Cardiac fibroblast (primary cell): ENCODE measurements at places on chromosomes 1 and 21.
A peak's percentile ranks its signal among the peaks of the same experiment; 100 is the strongest.

DNA sequence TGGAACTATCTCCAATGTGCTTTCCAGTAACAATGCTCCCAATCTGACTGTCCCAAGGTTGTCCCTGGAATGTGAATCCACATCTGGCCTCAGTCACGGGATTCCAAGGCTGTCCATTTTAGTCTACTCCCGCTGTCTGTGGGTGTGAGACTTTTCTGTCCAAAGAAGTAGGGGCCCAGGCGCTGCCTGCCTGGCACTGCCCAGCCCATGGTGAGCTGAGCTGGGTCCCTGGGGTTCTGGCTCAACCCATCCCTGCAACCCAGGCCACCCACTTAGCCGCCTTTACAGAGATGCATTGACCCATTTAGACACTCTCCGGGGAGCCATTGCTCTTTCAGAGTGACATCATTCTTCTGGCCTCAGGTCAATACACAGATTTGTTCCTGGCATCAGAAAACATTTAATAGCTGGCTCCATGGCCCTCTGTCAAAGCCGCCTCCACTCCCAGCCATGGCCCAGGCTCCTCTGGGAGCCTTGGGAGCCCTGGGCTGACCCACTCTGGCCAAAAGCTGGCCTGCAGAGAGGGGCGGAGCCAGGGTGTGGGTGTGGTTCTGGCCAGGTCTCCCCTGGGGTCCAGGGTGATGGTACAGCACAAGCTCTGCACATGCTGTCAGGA, 47.2 kb upstream of the PAX7 start:
- DNase-seq: no peak

DNA sequence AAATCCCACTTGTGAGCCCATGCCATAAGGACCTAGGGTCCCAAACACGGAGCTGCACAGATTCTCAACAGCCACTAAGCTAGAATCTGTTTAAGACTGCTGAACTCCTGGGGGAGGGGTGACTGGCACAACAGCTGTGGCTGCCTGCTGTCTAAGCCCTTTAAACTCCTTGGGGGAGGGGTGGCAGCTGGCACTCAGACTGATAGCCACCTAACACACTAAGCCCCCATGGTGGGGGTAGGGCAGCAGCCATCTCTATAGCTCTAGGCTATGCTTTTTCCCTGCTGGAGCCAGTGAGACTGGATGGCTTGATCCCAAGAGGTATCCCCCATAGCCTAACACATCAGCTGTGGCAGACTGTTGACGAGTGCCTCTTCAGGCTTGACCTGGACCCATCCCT, 73.3 kb upstream of the FMO3 start:
- no peak for DNase-seq

GRCh38 chr1:163093579-163093978, 24.4 kb downstream of the RGS4 start:
- no peak for DNase-seq

DNA sequence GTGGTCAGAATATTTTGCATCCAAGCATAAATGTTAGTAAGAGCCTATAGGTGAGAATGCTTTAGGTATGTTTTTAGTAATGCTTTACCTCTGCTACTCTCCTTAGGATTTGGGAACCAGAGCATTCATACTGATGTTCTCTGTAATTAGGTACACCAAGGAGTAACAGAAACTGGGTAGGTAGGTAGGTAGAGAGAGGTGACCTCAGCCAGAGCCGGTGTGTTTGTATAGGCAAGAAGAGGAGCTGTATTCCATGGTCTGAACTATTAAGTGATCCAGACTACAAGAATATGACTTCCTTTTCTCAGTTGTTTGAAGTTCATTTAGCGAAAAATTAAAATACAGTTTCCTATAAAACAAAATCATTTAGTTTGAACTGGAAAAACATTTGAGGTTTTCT, 108.5 kb downstream of the SDCCAG8 start:
- no peak for DNase-seq

GRCh38 chr1:2534687-2535441, 4.8 kb upstream of the HES5 start:
- peak; percentile 31 for DNase-seq

DNA sequence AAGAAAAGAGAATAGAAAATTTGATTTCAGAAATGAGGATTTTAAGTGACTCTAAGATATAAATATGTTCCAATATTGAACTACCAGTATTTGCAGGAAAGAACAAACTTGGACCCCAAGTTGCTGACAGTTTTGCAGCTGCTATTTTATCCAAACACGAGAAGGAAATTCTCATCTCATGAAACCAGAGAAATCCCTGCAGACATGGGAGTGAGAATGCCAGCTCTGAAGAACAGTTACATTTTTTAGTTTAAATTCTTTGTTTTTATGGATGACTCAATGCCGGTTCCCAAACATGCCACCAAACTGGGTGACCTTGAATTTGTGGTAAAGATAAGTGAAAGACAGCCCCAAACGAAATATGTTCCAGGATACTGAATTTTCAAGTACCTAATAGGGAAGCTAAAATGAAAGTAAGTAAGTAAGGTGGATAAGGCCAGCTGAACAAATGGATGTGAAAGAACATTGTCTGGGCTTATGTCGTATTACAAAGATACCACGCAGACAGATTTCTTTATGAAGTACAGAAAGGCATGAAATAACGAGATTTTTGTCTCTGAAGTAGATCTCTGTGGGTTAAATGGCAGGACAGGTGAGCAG, 19.9 kb downstream of the TLR5 start:
- DNase-seq: peak; percentile 7

DNA sequence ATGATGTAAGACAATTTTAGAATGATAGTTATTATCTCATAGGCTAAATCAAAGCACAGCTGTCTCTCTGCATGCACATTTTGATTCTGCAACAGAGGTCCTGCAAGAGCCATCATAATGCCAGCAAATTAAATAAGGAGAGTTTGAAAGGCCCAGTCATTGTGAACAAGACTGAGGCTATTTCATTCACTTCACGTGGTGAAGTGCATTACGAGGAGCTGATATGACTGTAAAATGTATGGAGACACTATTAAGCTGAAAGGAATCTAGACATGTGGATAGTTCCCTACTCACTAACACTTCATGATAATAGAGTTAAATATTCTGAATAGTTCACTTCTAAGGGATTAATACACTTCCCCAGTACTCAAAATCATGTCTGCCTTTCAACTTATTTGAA, 299.0 kb downstream of the SMYD3 start:
- DNase-seq: no peak

DNA sequence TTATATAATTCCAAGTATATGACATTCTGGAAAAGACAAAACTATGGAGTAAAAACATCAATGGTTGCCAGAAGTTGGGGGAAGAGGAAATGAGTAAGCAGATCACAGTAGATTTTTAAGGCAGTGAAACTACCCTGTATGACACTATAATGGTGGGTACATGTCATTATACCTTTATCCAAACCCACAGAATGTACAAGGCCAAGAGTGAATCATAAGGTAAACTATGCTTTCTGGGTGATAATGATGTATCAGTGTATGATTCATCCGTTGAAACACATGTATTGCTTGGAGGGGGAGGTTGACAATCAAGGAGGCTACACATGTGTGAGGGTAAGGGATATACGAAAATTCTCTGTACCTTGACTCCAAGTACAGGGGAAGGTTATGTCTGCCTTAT, 862.7 kb downstream of the PLA2G4A start:
- DNase-seq: peak; percentile 70

- DNase-seq: no peak
Measured at GRCh38 chr21:42332557-42333317, 17.5 kb upstream of the TFF3 start.

GRCh38 chr21:25635310-25635709, 3.7 kb upstream of the JAM2 start:
- DNase-seq: no peak

DNA sequence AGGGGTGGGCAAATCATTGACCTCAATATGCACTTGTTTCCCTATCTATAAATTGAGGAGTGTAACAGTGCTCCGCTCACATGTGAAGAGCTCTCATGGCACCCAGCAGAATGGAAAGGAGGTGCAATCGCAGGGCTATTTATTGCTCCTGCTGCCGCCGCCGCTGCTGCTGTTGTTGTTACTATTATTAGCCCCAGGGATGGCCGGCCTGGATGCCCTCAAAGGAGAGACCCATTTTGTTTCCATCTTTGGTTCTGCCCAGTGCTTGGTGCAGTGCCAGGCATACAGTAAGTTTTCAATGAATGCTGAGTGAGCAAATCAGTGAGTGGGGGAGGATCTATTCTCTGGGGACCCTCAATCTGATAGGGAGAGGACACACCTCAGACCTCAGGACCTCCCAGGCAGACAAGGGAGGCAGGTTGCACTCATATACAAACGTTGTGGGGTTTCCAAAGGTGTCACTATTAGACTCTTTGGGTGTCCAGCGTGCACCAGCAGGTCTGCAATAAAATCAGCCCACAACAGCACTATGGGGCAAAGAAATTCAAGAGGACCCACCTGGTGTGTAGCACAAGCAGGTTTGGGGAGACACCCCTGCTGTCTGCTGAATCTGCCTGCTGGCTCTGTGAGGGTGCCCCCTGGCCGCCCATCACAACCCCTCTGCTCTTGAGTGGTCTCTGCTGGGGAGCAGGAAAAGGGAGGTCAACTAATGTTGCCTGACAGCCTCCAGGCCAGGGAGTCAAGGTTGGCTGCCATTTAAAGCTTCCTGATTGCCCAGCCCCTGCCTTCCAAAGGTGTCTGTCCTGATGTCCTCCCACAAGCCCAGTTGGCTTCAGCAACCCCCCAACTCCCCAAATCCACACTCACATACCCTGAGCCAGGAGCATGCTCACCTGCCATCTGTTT, 136.3 kb downstream of the ACTL8 start:
- no peak for DNase-seq

DNA sequence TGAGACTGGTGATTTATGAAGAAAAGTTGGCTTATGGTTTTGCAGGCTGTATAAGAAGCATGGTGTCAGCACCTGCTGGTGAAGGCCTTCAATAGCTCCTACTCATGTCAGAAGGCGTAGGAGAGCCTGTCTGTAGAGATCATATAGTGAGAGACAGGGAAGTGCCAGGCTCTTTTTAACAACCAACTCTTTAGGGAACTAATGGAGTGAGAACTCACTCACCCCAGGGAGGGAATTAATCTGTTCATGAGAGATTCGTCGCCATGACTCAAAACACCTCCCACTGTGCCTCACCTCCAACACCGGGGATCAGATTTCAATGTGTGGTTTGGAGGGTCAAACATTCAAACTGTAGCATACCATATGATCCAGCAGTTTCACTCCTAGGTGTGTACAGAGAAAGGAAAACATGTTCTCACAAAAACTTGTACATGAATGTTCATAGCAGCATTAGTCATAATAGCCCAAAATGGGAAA, 72.6 kb downstream of the TTC3 start:
- peak; percentile 5 for DNase-seq

- no peak for DNase-seq
Measured at GRCh38 chr1:79472067-79472656, 465.6 kb upstream of the ADGRL4 start.

GRCh38 chr1:182374101-182374834, 17.3 kb downstream of the GLUL start:
- no peak for DNase-seq

GRCh38 chr21:25171438-25171837, 435.8 kb downstream of the MRPL39 start:
- DNase-seq: peak; percentile 9

DNA sequence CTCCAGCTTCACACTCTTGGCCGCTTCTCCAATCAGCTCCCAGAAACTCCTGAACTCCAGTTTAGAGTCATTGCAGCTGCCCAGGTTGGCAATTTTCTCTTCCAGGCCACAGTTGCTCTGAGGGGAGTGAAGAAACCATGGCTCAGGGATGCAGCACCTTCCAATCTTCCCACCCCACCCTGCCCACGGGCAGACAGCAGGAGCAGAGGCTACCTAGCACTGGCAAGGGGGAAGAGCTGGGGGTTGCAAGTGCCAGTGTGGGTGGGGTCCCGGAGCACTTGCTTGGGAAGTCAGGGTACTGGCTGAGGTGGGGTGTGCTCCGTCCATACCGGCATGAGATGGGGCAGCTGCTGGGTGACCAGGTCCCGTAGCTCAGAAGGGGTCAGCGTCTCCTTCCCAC, 1.2 kb downstream of the S100A14 start:
- DNase-seq: no peak

- DNase-seq: no peak
Measured at GRCh38 chr1:229034342-229034741, 236.6 kb upstream of the RAB4A start.

DNA sequence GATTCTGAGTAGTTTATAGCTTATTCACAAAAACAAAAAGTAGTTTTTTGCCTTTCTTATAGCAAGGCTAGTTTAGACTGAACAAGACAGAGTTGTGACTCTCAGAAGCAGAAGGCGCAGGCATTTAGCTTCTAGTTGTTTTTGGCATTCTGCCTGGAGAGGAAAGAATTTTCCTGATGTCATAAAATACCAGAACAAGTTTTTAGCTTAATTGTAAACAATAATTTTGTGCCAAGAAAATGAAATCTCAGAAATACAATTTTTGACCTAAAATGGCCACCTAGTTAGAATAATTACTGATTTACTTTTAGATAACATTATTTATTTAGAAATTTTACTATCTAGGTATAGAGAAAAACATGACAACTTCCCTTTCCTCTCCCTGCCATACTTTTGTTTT, 1.0 kb downstream of the DNAJB4 start:
- peak; percentile 95 for DNase-seq

DNA sequence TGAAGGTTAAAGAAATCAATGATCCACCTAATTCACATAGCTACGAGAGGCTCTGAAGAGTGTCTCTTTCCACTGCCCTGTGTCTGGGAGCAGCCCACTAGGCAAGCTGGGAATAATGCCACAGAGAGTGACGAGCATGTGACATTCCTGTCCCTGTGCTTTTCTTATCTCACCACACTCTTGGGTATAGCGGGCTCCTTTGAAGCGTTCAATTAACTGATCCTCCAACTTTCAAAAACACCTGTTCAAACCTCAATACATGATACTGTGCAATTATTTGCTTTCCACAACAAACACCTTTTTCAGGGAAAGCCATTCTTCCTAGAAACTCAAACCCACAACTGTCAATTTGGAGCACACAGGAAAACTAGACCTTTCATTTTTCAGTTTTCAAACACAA, 43.4 kb downstream of the PLPP3 start:
- DNase-seq: no peak

GRCh38 chr21:16002874-16003466, 273.2 kb downstream of the USP25 start:
- peak; percentile 65 for DNase-seq

- DNase-seq: no peak
Measured at GRCh38 chr21:33998402-33998801, 75.0 kb upstream of the MRPS6 start.

DNA sequence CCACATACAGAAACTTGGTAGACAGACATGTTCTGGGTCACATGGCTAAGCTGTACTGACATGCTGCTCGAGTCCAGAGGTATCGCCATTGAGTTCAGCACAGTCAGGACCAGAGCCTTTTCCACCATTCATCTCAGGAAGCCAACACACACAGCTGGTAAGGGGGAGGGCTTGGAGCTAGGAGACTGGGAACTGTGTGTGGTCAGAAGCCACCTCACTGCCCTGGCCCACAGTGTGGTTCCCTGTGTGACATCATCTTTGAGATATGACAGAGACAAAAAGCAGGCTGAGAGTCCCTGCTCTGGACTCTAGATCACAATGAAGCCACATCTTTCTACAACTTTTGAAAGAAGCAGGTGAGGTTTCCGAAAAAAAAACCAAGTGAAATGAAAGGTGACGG, 107.2 kb downstream of the SIM2 start:
- peak; percentile 33 for DNase-seq
